ENCODE measurements at places on chromosomes 11 and 22. TPM values are rescaled to one million over a fixed set of nuclear protein-coding genes. Genes with fewer than 3 reads are reported as not detected.

SMC1B gene
- total RNA-seq = not detected

OR4D5 gene
- not detected for total RNA-seq

KCNJ1 gene
- total RNA-seq = not detected

ASCL2 gene
- 0.45 TPM for total RNA-seq

DNA sequence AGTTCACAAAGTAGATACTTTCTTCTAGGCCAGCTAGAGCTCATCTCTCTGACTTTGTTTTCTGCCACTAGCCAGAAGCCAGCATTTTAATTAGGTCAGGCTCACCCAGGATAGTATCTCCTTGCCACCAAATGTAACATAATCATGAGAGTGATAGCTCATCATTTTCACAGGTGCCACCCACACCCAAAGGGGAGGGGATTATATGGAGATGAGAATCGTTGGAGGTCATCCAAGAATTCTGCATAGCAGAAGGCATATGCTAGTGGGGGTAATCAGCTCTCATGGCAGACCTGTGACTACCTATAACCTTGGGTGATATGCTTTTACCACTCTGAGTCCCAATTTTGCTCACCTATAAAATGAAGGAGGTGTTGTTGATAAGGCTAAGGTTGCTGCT is 523.0 kb downstream of the METTL15 start:
- H3K27me3 ChIP-seq = no peaks in the 10 kb centered on the region
- no peak overlapping the region for H3K4me3 ChIP-seq
- no peak overlapping the region for H3K27ac ChIP-seq
- DNase-seq = no peak
- no peaks in the 10 kb centered on the region for H3K4me1 ChIP-seq
- no peaks in the 10 kb centered on the region for H3K36me3 ChIP-seq

- no peak overlapping the region for H3K4me3 ChIP-seq
- no peak overlapping the region for H3K27ac ChIP-seq
- H3K27me3 ChIP-seq = peaks cover 2% of the 10 kb centered on the region
- no peak for DNase-seq
- H3K36me3 ChIP-seq = no peaks in the 10 kb centered on the region
These were observed 141.4 kb downstream of the NTM start for GRCh38 chr11:131511794-131512193.

DNA sequence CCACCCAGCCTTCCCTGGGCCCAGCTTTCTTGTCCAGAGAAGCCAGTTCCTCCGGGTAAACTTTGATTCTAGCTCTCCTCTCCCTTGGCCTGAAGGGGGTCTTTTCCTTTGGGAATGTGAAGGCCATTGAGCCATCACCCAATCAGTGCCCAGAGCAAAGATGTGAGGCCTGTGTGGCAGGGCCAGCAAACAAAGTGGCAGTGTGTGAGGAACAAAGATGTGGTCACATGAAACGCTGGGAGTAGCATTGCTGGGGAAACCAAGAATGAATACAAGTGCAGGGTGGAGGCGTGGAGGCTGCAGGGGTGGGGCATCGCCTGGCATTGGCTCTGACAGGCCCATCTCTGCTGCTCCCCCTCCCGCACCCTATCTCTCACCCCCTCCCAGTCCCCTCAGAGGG is 91.9 kb upstream of the BID start:
- H3K4me1 ChIP-seq = no peaks in the 10 kb centered on the region
- no peak overlapping the region for H3K27ac ChIP-seq
- H3K27me3 ChIP-seq = no peaks in the 10 kb centered on the region
- peaks cover 22% of the 10 kb centered on the region for H3K36me3 ChIP-seq

DNA sequence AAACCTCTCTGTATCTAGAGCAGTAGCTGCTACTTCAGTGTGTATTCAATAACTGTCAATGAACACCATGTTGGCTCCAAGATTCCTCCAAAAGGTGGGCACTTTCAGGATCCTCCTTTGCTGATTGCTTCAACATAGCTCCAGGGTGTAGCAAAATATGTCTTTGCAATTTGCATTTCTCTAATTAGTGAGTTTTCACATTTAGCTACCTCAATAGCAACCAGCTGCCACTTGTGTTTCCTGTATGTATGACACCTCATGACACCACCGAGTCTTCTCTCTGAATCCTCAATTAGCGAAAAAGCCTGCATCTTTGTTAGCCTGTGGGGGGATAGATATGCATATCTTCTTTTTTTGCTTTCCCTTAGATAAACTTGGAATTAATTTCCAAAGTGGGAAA is 898.3 kb upstream of the FAT3 start:
- no peak for DNase-seq
- no peak overlapping the region for H3K27ac ChIP-seq
- H3K4me3 ChIP-seq = no peak overlapping the region
- no peaks in the 10 kb centered on the region for H3K4me1 ChIP-seq
- H3K36me3 ChIP-seq = no peaks in the 10 kb centered on the region

DNA sequence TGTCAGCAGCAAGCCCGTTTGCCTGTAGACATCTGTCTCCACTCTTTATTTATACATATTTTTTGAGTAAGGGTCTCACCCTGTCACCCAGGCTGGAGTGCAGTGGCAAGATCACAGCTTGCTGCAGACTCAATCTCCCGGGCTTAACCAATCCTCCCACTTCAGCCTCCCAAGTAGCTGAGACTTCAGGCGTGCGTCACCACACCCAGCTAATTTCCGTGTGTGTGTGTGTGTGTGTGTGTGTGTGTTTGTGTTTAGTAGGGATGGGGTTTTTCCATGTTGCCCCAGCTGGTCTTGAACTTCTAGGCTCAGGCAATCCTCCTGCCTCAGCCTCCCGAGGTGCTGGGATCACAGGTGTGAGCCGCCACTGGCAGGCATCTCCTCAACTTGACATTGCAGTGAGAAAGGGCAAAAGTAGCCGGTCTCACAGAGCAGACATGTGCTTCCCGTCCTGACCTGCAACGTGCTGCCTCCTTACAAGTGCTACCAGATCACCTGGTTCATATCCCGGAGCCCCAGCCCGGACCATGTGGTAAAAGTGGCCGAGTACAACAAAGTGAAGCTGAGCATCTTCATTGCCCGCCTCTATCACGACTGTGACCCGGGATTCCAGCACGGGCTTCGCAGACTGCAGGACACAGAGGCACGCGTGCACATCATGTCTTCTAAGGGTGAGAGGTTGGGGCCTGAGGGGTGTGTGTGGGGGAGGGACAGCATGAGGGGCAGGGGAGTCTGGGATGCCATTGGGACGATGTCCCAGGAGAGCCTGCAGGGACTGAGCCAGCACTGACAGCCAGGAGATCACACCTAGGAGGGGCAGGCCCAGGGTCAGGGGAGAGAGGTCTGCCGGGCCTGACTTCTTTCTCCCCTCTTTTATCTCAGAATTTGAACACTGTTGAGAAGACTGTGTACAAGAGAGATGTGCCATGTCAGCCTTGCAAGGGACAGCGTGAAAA is 5.6 kb upstream of the APOBEC3H start:
- H3K4me3 ChIP-seq = peak overlapping the region; percentile 46
- no peaks in the 10 kb centered on the region for H3K27me3 ChIP-seq
- DNase-seq = no peak
- H3K27ac ChIP-seq = peak overlapping the region; percentile 99

- no peaks in the 10 kb centered on the region for H3K27me3 ChIP-seq
- H3K4me1 ChIP-seq = peaks cover 3% of the 10 kb centered on the region
- H3K27ac ChIP-seq = no peak overlapping the region
These were observed 268.9 kb downstream of the KIRREL3 start for GRCh38 chr11:126731576-126732142.
